ENCODE measurements at places on chromosomes 7 and 10.
A peak's percentile ranks its signal among the peaks of the same experiment; 100 is the strongest.

GRCh38 chr10:86940677-86941076 lies 16.7 kb downstream of the MMRN2 start:
- no peak for DNase-seq

GRCh38 chr10:93032105-93032808 lies 28.3 kb upstream of the CYP26C1 start:
- no peak for DNase-seq

- DNase-seq = no peak
Observed at GRCh38 chr7:136698231-136698630, 170.2 kb upstream of the CHRM2 start.

- DNase-seq = peak; percentile 94
Observed at GRCh38 chr10:110323503-110323902, 18.8 kb upstream of the SMNDC1 start.

DNA sequence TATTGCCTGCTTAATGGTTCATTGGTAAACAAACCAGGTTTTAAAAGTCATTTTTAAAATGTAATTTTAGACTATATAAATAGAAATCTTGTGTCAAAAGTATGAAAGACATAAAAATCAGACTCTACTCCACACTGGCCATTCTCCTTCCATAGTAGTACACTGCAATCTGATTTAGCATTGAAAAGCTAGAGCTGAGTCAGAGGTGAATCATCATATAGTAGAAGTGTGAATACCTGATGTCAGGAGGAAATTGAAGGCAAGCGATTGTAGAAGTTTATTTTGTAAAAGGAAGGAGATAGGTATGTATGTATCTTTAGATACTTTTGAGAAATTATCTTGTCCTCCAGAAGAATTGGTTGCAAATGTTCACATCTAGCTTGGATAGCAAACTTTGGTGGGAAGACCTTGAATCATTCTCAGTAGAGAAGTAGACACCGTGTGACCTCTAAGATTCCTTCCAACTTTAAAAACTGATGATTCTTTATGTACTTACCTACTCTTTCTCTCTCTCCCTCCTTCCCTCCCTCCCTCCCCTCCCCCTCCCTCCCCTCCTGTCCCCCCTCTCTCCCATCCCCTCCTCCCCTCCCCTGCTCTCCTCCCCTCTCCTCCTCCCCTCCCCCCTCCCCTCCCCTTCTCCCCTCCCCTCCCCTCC lies 88.1 kb downstream of the BTAF1 start:
- peak; percentile 65 for DNase-seq

GRCh38 chr10:32982293-32982709 lies 24.3 kb upstream of the ITGB1 start:
- peak; percentile 95 for DNase-seq

- DNase-seq = peak; percentile 4
Observed at GRCh38 chr10:16583382-16583781, 61.7 kb upstream of the C1QL3 start.

- no peak for DNase-seq
Observed at GRCh38 chr7:121006711-121007315, 18.3 kb downstream of the CPED1 start.

DNA sequence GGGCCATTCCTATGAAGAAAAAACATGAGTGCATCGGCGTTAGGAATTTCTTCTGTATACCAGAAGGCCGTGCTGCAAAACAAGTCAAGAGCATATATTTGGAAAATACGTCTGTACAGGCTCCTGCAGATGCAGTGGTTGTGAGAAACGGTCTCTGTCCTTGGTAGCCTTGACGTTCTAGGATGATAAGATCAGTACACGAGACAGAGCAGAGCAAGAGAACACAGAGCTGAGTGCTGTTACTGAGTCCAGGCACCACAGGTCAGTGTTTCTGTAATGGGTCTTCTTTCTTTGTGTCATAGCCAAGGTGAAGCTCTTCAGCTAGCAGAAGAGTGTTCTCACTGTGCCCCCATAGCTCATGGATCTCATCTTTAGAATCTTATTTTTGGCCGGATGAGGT lies 62.8 kb downstream of the WDR37 start:
- no peak for DNase-seq

GRCh38 chr10:20147684-20148083 lies 331.5 kb downstream of the PLXDC2 start:
- DNase-seq = no peak
